ENCODE measurements at places on chromosomes 1 and 21. TPM values are rescaled to one million over a fixed set of nuclear protein-coding genes. Genes with fewer than 3 reads are reported as not detected.

HAO2 gene
- total RNA-seq = not detected

GRCh38 chr1:10637834-10638558 lies 158.4 kb downstream of the CASZ1 start:
- DNase-seq = no peak

NID1 gene
- 30.5 TPM for total RNA-seq

SIK1 gene
- 0.48 TPM for total RNA-seq

LCE3E gene
- total RNA-seq = not detected

OR2T2 gene
- not detected for total RNA-seq

DNA sequence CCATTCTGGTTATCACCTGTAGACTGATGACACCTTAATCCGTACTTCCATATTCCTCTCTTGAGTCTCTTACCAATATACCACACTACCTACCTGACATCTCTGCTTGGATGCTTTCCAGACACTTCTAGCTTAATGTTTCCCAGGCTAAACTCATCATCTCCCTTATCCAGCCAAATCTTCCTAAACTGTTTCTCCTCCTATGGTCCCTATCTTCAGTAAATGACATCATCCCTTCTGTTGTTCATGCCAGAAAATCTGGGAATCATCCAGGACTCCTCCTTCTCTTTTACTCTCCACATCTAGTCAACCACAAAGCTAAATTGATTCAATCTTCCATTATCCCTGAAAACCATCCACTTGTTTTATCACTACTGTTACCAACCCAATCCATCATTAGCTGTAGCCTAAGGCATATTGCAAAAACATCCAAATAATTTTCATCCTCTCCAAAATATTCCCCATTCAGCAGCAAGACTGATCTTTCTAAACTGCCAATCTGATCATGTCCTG lies 464.1 kb upstream of the BEND5 start:
- DNase-seq = no peak

- DNase-seq = no peak
Observed at GRCh38 chr21:45010096-45010495, 64.3 kb upstream of the ADARB1 start.

GRCh38 chr1:233664253-233664652 lies 50.3 kb downstream of the KCNK1 start:
- DNase-seq = peak; percentile 3

DNA sequence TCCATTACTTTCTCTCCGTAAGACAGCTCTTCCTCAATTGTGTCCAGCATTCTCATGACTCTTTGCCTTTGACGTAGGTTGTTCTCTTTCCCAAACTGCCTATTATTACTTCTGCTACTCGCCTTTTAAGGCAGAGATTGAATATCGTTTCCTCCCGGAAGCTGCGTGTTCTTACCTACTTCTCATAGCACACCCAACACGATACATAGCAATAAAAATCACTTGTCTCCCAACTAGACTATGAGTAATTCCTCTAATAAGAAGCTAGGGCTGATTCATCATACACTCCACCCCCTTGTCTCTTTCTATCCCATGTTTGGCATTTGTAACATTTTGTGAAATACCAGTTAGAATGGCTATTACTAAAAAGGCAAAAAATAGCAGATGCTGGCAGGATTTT lies 55.8 kb upstream of the SGIP1 start:
- peak; percentile 58 for DNase-seq

TNFRSF14 gene
- total RNA-seq = 0.14 TPM

DNA sequence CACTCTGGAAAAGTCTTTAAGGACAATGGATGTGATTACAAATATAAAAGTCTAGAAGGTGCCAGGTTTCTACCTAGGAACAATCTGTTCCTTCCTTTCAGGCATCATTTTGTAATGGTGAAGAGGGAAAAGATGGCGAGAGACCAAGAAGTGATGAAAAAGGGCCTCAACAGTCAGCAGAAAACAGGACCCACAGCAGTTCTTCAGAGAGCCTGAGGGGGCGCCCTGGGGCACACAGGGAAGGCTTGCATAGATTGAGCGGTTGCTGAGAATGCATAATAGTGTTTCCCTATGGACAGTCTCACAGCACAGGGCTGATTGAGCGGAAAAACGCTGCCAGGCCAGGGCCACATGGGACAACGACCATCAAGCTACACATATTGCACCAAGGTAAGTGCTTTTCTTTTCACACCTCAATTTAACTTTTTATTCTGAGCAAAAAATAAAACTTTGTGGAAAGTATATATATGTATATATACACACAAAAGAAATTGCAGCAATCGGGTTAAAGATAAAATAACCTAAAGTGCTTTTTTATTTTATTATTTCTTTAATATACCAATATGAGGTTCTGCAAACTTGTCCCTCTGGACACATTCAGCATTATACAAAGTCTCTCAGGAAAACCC lies 3.1 kb upstream of the YRDC start:
- DNase-seq = peak; percentile 83

DNA sequence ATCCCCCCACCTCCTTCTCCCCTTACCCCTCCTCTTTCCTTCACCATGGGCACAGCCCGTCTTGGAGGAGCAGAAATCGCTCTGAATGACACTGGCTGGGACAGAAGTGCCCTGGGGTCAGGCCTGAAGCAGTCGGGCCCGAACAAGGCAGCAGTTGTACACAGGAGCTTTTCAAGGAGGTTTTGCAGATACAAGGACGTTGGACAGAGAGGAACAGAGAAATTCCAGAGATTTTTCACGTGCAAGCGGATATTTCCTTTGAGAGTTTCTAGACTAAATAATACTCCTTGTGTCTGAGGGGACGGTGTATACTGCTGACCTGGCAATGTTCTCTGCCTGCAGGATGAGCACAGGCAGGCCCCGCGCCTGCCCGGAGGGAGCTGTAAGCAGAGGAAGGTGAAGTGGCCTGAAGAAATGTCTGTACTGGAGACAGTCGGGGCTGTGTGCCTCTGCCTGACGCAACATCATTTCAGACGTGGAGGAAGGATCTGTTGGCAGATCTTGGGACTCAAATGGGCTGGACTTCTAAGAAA lies 95.3 kb upstream of the SLC25A33 start:
- DNase-seq = peak; percentile 47

EFNA3 gene
- 26.3 TPM for total RNA-seq

CCDC30 gene
- total RNA-seq = 1.8 TPM

GRCh38 chr1:32725615-32725982 lies 23.0 kb upstream of the SYNC start:
- no peak for DNase-seq
